Fibroblast of skin of right biceps (primary cell): ENCODE measurements at places on chromosomes 7 and 10.
A peak's percentile ranks its signal among the peaks of the same experiment; 100 is the strongest.

GRCh38 chr10:77034240-77034639, 603.4 kb downstream of the KCNMA1 start:
- no peak for DNase-seq

GRCh38 chr7:107267138-107267537, 98.3 kb downstream of the HBP1 start:
- no peak for DNase-seq

DNA sequence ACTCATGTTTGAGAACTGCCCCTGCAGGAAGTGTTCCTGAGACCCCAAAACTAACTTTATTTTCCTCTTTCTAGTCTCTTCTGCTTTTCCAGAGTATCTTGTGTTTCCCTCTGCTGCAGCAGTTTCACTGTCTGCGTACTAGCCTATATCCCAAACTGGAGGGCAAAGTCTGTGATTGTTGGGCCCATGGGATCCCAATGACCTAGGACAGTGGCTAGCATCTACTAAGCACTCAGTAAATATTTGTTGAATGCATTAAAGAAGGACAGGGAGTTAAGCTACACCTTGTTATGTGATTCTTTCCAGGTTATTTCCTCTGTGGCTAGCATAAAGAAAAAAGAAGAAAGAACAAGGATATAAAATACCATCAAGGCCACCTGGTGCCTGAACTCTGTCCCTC, 210.6 kb upstream of the PHYHIPL start:
- no peak for DNase-seq

DNA sequence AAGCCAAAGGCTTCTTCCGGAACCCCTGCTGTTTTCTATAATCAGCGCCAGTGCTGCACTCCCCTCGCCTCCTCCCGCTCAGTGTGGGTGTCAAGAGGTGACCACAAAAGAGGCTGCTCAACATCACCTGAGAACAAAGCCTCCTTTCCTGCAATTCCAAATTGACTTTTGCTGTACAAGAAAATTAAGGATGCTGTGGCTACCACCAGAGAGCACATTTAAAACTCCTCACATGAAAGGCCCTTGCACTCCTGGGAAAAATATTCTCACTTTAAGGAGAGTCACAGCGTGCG, 96.4 kb downstream of the HIPK2 start:
- no peak for DNase-seq

DNA sequence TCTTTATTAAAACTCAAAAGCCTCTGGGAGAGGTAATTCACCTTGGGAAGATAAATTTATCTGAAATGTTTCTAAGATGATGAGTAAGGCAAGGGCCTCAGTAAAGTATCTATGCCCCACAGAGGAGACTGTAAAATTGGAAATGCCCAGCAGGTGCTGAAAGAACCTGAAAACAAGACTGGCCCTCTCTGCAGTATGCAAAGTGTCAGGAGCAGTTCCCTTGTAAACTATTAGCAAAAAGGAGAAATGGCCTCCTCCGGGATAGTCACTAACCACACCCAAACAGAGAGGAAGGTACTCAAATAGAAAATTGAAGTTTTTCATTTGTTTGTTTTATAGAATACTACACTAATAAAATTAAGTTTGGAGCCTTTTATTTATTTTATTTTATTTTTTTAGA, 81.2 kb downstream of the FZD1 start:
- DNase-seq = no peak

- no peak for DNase-seq
Observed at GRCh38 chr7:156230576-156230975, 410.0 kb upstream of the RNF32 start.

- no peak for DNase-seq
Observed at GRCh38 chr7:157645539-157645938, 308.7 kb downstream of the DNAJB6 start.

GRCh38 chr7:158076656-158077055, 511.0 kb downstream of the PTPRN2 start:
- no peak for DNase-seq

- DNase-seq = peak; percentile 26
Observed at GRCh38 chr10:89555688-89556445, 20.5 kb upstream of the SLC16A12 start.

DNA sequence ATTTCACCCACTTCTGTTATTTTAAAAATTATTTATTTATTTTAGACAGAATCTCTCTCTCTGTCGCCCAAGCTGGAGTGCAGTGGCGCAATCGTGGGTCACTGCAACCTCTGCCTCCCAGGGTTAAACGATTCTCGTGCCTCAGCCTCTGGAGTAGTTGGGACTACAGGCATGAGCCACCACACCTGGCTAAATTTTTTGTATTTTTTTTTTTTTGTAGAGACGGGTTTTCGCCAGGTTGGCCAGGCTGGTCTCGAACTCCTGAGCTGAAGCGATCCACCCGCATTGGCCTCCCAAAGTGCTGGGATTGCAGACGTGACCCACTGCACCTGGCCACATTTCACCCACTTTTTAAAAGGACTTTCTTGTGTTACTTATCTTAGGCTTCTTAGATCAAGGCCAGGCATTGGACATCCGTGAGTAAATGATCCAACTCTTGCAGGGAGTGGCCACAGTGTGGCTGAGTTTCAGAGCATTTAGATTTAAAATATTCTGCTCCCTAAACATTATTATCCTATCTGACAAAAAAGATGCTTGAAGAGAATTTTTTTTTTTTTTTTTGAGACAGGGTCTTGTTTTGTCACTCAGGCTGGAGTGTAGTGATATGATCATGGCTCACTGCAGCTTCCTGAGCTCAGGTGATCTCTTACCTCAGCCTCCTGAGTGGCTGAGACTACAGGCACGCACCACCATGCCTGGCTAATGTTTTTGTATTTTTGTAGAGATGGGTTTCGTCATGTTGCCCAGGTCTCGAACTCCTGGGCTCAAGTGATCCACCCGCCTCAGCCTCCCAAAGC, 14.4 kb downstream of the SNX10 start:
- no peak for DNase-seq

DNA sequence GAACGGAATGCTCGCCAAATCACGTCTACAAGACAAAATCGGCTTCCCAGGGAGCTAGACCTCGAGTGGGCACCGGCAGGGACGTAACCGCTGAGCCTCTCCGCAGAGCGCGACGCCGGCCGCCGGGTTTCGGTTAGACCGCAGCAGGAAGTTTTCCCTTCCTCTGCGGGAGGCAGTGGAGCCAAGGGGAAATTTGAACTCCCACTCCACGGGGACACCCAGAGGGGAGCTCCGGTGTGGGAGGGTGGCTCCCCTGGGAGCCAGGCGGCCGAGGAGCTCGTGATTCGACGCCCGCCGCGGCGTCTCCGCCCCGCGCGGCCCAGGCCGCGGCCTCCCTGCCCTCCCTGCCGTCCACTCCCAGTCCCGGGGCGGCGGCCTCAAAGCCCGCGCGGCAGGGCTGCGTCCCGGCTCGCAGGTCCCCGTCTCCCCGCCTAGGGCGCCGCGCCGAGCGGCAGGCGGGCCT, 426 bp downstream of the SYPL1 start:
- no peak for DNase-seq

DNA sequence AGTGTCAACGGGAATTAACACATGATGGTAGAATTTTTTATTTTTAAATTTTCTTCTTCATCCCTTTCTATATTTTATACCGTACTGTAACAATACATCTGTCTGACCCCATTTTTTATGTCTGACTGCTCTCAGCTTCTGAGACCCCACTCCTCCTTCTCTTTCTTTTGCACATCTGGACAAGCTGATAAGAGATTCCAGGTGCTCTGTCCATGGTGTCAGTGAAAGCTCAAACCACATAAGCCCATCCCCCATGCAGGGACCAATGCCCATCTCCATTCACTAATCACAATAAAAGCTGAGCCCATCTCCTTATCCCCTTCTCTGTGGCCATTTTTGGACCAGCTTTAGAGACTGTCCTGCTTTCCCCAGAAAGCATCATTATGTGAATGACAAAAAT, 8.7 kb downstream of the GSDME start:
- no peak for DNase-seq

DNA sequence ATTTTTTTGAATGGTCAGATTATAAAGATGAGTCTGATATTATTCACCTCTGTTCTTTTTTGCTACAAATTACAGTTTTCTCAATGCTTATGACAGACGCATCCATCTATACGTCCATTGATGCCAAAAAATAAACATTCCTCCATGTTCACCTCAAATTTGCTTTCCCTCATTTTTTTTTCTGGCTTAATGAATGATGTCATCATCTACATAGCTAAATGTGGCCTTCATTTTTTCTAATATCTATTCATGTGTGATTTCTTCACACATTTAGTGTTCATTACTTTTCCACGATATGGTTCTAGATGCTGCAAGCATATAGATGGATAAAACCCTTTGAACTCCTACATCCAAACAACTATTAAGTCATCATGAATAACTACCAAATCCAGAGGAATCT, 163.1 kb downstream of the MAGI2 start:
- DNase-seq = no peak

DNA sequence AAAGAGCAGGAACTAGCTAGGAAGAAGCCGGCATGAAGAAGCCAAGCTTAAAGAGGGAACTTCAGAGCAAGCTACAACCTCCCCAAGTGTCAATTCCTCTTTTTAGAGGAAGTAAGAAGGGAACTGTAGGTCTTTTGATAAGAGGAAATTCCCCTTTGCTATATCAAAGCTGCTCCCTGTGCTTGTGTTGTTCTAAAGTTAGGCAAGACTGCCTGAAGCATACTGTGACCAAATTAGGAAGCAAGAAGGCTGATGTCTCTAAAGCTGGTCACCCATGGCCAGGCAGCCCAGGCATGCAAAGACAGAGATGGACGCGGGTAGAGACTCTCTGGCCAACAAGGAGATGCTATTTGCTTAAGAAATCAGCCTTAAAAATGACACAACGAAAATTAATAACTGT, 87.9 kb downstream of the RNF216 start:
- DNase-seq = peak; percentile 80
